ENCODE measurements at places on chromosomes 4 and X.

GRCh38 chrX:69280933-69281332 is 115.7 kb upstream of the PJA1 start:
- DNase-seq, result no peak

GRCh38 chr4:150126864-150127203 is 48.6 kb downstream of the DCLK2 start:
- peak; percentile 30 for DNase-seq

GRCh38 chr4:148434075-148434773 is 8.0 kb downstream of the NR3C2 start:
- peak; percentile 52 for DNase-seq

- DNase-seq, result peak; percentile 11
These were observed at the start of gene COL25A1 for GRCh38 chr4:109302361-109303139. Gene COL25A1, minus strand, starts transcription at chr4:109302658.

DNA sequence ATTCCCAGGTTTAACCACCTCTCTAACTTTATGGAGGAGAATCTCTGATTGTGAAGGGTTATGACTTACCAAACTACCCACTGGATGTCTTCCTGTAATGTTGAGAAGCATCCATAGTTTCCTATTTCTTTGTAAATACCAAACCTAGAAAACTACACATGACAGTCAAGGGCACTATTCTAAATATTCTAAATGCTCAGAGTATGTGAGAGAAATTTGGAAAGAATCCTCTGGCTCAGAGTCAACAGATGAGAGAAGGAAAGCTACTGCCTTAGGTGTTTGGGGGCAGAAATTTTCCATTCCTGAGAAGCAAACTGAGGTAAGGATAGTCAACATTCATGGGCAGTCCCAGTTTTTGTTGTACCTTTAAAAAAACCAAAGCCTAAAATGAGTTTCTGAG is 155.8 kb downstream of the KCNIP4 start:
- DNase-seq, result no peak

DNA sequence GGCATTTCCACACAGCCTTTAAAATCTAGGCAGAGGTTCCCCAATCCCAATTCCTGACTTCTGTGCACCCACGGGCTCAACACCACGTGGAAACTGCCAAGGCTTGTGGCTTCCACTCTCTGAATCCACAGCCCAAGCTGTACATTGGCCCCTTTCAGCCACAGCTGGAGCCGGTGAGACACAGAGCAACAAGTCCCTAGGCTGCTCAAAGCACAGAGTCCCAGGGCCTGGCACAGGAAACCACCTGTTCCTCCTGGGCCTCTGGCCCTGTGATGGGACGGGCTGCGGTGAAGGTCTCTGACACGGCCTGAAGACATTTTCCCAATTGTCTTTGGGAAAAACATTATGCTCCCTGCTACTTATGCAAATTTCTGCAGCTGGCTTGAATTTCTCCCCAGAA is 500.0 kb downstream of the FSTL5 start:
- no peak for DNase-seq

- no peak for DNase-seq
These were observed 196.4 kb downstream of the STIM2 start for GRCh38 chr4:27057053-27057452.

GRCh38 chr4:112277705-112278448 is 7.8 kb downstream of the TIFA start:
- no peak for DNase-seq

GRCh38 chrX:14590693-14591424 is 61.5 kb downstream of the GLRA2 start:
- DNase-seq, result no peak

- peak; percentile 30 for DNase-seq
These were observed 615 bp downstream of the NEXMIF start for GRCh38 chrX:74924449-74925224.

- DNase-seq, result no peak
These were observed 133.2 kb upstream of the ANXA3 start for GRCh38 chr4:78418406-78418805.

GRCh38 chr4:61501812-61502211 is 301.7 kb downstream of the ADGRL3 start:
- no peak for DNase-seq

- DNase-seq, result peak; percentile 63
These were observed 41.3 kb downstream of the DOCK11 start for GRCh38 chrX:118536687-118537461.

GRCh38 chrX:107669885-107670628 is 41.7 kb downstream of the PRPS1 start:
- no peak for DNase-seq

DNA sequence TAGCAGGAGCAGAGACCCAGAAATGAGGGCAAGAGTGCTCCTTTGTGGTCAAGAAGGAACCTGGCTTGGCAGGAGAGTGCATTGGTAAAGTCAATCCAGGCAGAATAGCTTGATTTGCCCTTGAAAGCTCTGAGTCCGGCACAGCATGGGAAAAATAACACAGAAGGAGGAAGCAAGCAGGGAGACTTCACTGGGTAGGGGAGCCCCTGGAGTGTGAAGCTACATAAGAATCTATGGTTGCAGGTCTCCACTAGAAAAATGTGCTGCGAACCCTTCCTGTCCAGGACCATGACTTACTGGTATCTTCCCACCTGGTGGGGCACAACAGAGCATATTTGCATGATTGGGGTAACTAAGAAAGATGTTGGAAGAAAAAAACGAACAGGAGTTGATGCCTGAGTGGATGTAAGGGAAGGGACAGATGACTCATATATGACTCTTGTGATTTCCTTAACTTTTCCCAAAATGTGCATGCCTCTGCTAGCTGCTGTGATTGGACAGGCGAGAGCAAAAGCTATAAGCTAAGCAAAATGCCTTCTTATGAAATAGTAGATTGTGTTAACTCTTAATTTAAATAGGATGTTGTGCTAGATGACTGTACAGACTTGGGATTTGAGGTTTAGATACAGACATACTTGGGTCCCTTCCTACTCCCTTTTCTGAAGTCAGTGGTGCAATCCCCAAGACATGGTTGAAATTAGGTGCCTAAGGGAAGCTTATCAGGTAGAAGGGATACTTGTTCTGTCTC is 3.3 kb downstream of the IL13RA1 start:
- no peak for DNase-seq

DNA sequence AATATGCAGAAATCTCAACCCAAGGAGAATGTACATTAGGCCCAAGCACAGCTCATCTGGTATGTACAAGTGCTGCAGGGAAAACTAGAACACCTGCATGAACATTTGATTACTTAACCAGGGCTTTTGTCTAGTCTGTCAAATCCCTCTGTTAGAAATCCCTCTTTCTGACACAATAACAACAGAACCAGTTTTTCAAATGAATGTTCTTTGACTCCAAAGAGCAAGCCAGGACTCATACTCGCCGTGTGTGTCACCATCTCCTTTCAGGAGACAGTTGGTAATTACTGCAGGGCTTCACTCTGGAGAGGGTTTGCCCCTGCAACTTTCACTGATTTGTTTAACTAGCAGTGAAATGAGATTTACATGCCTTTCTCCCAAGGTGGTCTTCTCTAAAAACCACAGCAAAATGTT is 143.0 kb upstream of the FAM241A start:
- no peak for DNase-seq

DNA sequence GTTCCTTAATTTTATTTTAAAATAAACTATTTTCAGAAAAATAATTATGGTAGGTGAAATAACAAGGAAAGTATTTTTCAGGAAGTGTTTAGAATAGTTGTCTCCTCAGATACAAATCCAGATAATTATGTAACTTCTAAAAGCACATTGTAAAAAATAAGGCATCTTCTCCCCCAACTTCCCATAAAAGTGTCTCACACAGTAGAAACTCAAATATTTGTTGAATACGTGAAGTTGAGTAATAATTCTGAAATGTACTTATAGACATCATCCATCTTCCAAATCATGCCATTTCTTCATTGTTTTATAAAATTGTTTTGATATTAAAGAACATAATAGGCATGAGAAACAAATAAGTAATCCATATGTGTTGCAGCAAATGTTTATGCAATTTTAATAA is 18.0 kb downstream of the SHISA3 start:
- DNase-seq, result no peak

DNA sequence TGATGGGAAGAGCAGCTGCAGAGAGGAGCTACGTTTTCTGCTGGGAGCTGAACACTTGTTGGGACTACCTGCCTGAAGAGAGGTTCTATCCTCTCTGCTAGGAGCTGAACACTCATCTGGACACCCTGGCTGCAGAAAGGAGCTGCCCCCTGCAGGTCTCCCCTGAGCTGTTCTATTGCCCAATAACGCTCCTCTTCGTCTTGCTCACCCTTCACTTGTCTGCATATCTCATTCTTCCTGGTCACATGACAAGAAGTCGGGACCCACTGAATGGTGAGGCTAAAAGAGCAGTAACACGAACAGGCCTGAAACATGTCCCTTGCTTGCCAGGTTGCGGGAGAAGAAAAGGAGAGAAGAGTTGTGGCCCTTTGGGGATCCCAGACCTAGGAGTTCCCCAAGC is 27.8 kb downstream of the NAA11 start:
- DNase-seq, result no peak

DNA sequence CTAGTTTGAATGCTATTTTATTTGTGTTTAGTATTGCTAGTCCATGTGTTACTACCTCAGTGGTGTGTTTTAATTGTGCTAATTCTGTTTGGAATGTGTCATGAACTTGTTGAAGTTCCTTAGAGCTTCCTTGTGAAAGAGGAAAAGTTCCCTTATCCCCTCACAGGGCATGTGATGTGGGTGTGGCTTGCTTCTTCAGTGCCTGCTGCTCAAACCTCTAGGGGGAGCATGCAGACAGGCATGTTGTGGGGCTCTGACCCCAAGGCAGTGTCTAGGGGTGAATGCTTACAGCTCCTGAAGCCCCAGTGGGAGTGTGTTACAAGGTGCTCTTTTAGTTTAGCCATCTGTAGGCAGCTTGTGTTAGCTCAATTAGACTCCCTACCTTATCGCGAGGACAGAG is 86.5 kb downstream of the MAGED4 start:
- DNase-seq, result peak; percentile 18

- no peak for DNase-seq
These were observed 21.0 kb downstream of the ATP2B3 start for GRCh38 chrX:153538424-153538823.
